Foreskin melanocyte (primary cell): ENCODE measurements at places on chromosomes 2 and 18.
A peak's percentile ranks its signal among the peaks of the same experiment; 100 is the strongest.

GRCh38 chr18:30927042-30927441, 115.5 kb downstream of the DSC3 start:
- DNase-seq = no peak

- DNase-seq = no peak
Observed at GRCh38 chr2:236576087-236576486, 6.5 kb downstream of the ACKR3 start.

DNA sequence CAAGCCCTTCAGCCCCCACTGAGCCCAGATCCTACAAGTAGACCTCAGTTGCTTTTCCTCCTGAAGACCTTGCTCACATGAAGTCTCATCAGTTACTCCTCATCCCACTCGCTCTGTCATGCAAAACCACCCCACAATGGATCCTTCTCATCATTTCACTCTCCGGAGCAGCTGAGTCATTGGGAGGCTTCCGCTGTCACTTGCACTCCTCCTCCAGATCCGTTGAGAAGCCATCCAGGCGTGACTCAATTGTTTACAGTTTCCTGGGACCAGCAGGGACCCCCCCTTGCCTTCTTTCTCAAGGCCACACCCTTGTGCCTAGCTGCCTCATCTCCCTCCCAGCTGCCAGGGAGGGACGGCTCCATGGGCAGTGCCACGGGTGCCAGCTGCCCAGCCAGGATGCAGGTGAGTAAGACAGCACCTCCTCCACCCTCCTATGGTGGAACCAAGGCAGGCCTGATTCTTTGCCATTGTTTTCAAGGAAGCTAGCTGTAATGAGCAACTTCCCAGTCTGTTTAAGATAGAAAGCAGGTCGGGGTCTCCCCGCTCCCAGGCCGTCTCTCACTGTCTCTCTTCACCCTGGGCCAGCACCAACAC, 16.3 kb downstream of the GPR55 start:
- DNase-seq = peak; percentile 85

DNA sequence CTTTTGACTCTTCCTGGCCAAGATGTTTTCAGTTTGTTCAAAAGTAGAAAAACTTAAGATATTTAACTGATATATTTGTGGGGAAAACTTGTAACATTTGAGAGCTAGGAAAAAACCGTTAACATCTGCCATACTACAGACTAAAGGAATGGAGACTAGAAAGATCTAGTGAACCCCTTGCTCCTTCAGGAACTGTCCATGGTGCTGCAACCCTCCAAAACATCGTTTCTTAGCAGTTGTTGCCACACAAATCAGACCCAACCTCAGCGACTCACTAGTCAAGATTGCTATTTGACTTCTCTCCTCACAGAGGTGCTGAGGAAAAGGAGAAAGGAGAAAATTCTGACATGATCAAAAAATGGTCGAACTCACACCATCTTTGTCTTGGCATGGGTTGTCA, 393.8 kb upstream of the LYPD1 start:
- peak; percentile 11 for DNase-seq

DNA sequence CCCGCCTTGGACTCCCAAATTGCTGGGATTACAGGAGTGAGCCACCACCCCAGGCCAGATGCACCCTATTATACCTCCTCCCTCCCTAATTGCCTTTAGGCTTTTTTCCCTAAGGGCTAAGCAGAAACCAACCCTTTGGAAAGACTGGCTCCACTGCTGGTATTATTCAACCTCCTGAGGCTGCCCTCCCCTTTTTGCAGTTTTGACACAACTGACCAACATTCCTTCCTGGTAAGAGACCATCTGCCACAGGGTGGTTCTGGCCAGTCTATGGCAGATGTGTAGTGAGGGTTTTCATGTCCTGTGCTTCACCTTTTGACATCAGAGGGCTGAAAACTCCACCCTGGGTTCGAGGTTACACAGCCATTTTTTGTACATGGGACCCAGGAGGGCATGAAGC, 1785.3 kb upstream of the CELF4 start:
- DNase-seq = no peak

DNA sequence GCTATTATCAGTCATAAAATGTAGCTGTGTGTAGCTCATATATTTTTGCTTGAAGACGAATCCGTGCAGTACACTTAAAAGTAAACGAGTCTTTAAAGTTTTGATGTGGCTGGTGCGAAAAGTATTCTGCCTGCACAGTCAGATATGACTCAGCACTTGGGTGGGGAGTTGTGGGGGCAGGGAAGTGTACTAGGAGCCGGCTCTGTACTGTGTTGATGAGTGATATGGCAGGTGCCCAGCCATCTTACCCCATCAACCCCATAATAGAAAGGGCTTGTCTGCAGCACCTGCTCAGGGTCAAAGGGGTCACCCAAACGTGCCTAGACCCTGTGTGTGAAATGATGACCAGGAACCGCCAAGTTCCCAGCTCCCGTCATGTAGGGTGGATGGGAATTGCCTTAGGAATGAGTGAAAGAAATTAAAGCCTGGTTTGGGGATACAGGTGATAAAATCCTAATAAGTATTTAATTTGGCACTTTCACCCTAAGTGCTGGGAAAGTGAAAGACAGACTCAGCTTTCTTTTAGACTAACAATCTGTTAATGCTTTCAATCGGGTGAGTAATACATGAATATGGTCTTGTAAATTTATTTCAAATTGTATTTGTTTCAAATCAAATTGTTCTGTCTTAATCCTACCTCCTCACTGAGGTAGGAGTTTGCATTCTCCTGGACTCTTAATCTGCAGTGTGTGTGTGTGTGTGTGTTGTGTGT, 48.0 kb downstream of the BCL2L11 start:
- DNase-seq = no peak

- no peak for DNase-seq
Observed at GRCh38 chr2:65530547-65531320, 98.3 kb upstream of the SPRED2 start.

- no peak for DNase-seq
Observed at GRCh38 chr2:100416397-100416934, 1.0 kb downstream of the CHST10 start.

DNA sequence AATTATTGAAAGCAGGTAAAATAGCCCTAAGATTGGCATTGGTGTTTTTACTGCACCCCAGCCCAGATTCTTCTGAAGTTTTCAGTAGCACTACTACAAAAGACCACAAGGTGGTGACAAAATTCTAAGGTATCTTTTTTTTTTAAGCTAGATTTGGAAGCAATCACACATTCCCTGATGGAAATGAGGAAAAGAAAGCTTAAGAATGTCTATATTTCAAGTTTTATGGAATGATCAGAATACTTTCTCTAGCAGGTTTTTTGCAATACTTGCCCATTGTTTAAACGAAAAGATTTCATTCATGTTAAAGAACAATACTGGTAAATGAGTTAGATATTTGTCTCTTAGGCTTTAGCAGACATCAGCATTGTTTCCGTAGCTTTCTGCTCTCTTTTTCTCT, 32.1 kb upstream of the ZNF638 start:
- peak; percentile 20 for DNase-seq

GRCh38 chr18:3401669-3402620, 48.0 kb upstream of the TGIF1 start:
- DNase-seq = no peak

- no peak for DNase-seq
Observed at GRCh38 chr18:22816266-22817176, 116.6 kb upstream of the RBBP8 start.

DNA sequence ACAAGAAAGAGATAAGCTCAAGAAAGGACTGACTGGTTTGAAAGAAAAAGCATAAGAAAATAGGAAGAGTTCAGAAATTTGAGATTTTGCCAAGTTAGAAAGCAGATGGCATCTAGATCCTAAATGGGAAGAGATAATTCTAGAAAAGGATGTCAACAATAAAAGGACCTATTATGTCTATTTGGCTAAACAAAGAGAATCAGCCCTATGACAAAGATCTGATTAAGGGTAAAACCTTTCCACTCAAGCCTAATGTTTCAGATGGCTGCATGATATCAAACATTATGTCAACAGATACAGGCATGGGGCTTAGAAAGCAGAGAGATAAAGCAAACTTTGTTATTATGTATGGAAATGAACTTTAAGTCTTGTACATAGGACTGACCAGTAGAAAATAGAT, 465.0 kb upstream of the TRIB2 start:
- DNase-seq = peak; percentile 32

DNA sequence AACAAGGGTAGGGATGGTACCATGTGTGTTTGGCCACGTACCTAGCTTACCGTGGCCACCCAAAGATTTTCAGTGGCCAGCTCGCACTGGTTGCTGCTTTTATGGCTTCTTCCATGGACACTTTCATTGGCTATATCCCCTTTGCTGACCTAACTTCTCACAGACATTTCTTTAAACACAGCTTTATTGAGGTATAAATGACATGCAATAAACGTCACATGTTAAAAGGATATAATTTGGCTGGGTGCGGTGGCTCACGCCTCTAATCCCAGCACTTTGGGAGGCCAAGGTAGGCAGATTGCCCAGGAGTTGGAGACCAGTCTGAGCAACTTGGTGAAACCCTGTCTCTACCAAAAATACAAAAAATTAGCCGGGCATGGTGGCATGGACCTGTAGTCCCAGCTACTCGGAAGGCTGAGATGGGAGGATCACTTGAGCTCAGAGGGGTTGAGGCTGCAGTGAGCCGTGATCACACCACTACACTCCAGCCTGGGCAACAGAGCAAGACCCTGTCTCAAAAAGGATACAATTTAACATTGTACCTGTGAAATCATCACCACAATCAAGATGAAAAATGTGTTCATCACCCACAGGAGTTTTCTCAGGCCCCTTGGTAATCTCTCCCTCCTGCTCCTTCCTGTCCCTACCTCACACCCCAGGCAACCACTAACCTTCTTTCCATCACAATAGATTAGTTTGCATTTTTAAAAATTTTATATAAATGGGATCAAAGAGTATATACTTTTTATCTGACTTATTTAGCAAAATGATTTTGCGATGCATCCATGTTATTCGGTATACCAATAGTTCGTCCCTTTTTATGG, 127.8 kb upstream of the PPP1CB start:
- no peak for DNase-seq

GRCh38 chr18:50790948-50791347, 28.9 kb downstream of the MRO start:
- DNase-seq = no peak

GRCh38 chr2:10778724-10779115, 33.9 kb downstream of the PDIA6 start:
- DNase-seq = no peak

GRCh38 chr2:223993634-223994232, 36.5 kb downstream of the MRPL44 start:
- peak; percentile 74 for DNase-seq

DNA sequence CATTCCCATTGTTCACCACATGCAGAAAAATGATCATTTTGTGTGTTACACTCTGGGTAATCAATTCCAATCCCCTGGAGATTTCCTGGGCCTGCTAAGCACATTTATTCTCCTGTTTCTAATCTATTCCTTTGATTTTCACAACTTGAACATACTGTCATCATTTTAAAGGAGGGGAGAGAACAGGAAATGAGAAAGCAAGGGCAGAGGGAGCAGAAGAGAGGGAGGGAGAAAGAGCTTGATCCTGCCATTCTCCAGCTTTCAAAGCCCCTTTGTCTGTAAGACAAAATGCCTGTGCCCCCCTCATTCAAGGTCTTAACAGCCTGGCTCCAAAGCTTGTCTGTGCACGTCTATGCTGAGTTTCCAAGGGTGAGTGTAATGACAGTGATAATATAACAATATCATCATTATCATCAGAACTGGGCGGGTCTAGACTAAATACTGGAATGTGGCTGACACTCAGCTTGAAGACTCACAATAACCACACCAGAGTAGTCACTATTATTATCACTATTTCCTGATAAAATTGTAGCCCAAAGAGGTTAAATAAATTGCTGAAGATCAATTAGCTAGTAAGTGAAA, 164.4 kb upstream of the KLHL29 start:
- DNase-seq = peak; percentile 70

DNA sequence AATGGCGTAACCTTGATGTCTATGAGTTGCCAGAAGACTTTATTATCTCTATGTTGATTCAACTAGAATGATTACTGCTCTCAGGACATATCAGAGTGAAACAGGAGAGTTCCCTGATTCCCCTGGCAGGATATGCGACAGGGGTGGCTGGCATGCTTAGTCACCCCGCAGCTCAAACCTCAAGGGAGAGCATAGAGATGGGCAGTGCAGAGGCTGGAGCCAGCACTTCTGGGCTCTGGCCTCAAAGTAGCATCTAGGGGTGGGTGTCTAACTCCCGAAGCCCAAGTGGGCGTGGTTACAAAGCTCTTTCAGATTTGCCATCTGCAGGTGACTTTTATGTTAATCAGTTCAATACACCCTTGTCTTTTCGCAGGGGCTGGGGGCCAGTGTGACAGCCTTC, 391.6 kb downstream of the ADCYAP1 start:
- DNase-seq = no peak

DNA sequence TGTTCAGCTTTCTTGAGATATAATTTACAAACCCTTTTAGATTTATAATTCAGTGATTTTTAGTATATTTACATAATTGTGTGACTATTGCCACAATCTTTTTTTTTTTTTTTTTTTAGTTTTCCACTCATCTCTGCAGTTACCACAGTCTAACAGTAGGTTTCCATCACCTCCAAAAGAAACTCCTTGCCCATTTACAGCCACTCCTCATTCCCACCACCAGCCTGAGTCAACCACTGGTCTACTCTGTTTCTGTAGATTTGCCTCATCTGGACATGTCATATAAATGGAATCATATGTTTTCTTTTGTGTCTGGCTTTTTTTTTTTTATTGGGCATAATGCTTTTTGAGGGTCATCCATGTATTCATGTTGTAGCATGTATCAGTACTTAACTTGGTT, 16.1 kb downstream of the MTX2 start:
- no peak for DNase-seq

DNA sequence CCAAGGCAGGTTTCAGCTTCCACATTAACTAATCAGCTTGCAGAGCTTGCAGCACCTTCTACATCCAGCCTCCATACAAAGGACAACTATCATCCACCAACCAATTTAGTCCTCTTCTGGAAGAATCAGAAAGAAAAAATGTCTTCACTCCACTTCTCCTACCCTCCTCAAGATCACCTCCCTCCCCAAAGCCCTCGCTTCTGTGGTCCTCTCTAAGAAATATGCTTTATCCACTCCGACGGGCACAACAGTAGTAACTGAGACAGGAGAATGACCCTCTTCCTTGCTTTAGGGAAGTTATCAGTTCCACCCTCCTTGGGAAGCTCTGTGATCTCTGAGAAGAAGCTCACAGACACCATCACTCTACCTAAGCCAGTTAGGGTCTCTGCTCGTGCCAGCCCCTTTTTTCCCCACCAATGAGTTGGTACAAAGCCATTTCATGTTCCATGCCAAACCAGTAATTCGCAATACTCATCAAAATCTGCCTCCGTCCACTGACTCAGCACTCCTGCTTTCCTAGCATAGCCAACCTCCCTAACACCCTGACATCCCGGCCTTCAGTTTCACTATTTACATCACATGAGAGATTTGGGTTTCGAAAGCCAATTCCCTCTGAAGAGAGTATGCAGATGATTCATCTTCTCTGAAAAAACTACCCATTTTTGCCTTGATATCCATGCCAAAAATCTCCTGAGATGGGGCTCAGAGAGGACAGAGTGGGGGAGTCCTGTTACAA, 114.1 kb upstream of the PKDCC start:
- peak; percentile 87 for DNase-seq

GRCh38 chr2:210288408-210288807, 26.6 kb downstream of the MYL1 start:
- no peak for DNase-seq
